ENCODE measurements at places on chromosomes 7 and 10. TPM values are rescaled to one million over a fixed set of nuclear protein-coding genes. Genes with fewer than 3 reads are reported as not detected.

Gene TAS2R16
- not detected for total RNA-seq

Gene LRIT1
- total RNA-seq = not detected

DNA sequence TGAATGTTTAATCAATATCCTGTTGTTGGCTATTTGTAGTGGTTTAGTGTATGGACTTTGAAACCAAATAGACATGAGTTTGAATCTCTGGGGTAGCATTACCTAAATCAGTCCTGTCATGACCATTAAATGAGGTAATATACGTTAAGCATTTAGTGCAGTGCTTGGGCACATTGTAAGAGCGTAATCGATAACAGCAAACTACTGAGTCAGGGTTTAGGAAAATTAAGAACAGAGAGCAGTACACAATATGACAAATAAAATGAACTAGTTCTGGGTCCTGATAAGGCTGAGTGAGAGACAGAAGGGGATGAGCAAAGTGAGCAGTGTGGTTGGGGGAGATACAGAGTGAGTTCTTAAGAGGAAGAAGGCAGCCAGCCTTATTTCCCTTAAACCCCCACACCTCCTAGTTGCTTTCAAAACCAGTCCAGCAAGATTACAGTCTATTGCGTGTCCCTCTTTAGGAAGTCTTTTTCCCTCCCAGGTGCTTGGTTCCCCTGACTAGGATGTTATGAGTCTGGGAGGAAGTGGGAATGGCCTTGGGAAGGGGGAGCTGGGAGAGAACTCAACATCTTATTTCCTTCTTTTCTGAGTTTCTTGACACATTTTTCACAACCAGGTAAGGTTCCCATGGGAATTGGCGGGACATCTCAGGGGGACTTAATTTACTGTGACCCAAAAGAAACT lies 171.0 kb downstream of the SND1 start:
- DNase-seq = no peak

Gene CAMK2B
- 1.2 TPM for total RNA-seq

Gene TACR2
- 0.61 TPM for total RNA-seq

Measured in mesenteric fat pad (tissue), 1 donor.